ENCODE measurements at places on chromosomes 6 and 20.

DNA sequence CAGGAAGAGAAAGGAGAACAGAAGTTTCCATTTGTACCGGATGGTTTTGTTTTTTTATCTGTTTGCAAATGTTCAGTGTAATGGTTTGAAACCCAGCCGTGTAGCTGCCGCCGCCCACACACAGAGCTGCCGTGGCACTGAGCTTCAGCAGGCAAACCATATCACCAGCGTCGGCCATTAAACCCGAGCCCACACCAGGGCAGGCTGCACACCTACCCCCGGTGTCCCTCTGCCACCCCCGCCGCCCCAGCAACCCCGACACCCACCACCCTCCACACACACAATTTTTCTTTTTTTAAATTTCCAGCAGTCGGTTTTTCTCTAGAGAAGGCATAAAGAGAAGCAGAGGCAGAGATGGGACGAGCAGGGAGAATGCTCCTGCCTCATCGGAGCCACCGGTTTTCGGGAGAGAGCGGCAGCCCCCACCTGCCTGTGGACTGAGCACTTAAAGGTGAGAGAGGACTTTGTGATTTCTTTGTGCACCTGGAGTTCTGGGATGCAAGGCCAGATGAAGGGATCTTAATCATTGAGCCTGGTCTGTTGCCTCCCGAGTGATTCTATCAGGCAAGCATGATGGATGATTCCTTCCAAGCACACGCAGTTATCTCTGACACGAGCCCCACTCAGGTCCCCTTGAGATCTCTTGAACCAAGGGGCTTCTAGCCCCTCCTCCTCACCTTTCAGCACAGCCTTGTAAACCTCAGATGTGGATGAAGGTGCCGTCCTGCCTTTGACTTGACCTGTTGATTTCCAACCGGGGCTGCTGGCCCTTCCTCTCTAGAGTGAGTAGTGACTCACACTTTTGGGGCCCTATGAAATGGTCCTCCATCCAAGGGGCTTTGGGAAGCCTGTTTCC, 17.5 kb upstream of the ZNF831 start:
- DNase-seq: no peak

DNA sequence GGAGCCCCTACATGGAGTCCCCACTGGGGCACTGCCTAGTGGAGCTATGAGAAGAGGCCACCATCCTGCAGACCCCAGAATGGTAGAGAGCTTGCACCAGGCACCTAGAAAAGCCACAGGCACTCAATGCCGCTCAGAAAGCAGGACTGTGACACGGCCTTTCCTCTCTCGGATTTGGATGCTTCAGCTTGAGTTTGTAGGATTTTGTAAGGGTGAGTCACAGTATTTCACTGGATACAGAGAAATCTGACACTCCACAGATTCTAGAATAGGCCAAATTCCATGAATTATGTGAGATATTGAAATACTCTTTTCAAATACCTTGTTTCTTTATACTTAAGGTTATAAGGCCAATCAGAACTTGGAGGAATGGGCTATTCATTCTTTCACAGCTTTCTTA, 424.5 kb downstream of the HTR1B start:
- DNase-seq: no peak

DNA sequence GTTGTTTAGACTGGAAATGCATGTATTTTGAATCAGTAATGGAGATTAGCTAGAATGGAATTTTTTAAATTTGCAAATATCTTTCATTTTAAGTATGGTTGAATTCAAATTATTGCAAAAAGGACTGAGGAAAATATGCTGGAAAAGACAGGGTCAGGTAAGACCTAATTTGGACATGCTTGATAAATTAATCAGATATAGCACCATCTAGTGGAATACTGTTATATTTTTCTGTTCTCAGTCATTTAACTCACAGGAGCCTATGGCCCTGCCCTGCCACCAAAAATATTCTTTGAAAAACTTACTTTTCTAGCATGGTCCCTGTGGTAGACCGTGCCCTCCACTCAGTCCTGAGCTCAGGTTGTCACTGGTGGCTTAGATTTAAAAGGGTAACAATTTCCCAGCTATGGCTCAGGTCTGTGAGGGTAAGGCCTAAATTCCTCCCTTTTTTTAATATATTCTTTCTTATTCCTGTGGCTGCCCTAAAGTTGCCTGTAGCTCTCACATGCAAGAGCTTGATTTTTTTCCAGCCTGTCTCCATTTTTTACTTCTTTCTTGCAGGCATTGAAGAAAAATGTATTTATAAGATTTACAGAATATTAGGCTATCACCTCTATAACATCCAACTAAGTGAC, 25.3 kb upstream of the KIAA1586 start:
- DNase-seq: no peak

GRCh38 chr20:19807191-19807945, 49.3 kb downstream of the RIN2 start:
- no peak for DNase-seq

DNA sequence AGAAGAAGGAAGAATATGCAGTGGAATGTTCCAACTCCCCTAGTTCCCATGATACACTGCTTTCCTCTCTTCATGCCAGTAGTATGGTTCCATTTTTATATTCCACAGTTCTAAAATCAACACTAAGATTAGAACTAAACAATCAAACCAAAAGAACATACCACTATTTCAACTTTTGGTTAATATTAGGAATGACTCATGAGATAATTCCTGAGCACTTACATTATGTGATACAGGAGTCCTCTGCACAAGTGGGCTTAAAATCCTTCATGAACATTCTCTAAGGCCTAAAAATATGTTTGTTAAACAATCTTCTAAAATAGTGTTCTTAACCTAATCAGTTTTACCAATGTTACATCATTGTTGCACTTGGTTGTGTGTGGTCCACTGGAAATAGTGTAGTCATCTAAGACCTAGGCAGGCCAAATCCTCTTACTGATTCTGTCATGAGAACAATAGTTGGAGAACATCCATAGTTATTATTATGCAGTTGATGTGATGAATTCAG, 30.3 kb upstream of the RCAN2 start:
- DNase-seq: no peak

DNA sequence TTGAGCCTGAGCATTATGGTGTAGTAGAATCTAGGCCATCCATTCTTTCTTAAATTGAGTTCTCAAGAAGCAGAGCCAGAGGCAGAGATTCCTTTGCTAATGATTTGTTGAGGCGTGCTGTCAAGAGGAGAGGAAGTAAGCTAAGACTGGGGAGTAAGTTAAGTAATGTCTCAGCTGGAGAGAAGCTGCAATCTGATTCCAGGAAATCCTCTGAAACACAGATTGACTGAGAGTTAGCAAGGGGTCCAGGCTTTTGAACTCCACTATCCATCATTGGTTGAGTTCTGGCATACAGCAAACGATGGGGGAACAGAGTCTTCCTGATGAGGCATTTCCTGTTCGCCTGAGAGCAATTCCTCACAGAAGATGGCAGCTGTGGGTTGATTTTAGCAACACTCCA, 207.4 kb upstream of the RAB32 start:
- DNase-seq: no peak

GRCh38 chr6:101605874-101606273, 212.4 kb downstream of the GRIK2 start:
- no peak for DNase-seq
